ENCODE measurements at places on chromosomes 6 and 20.

- DNase-seq: no peak
These were observed 642.1 kb downstream of the EPHA7 start for GRCh38 chr6:92777146-92777740.

DNA sequence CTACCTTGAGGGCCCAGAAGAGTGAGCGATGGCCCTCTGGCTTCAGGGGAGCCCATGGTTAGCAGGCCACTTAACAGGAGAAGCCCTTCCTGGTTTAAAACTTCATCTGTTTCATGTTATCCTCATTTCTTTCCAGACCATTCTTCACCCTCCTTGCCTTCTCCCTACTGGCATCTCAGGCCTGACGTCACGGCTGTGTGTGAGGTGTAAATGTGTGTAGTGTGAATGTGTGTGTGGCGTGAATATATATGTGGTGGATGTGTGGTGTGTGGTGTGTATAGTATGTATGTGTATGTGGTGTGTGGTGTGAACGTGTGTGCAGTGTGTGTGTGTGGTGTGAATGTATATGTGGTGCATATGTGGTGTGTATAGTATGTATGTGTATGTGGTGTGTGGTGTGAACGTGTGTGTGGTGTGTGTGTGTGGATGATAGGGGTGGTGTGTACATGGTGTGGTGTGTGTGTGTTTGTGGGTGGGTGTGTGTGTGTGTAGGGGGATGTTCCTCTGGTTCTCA, 88.5 kb downstream of the SOD2 start:
- no peak for DNase-seq

DNA sequence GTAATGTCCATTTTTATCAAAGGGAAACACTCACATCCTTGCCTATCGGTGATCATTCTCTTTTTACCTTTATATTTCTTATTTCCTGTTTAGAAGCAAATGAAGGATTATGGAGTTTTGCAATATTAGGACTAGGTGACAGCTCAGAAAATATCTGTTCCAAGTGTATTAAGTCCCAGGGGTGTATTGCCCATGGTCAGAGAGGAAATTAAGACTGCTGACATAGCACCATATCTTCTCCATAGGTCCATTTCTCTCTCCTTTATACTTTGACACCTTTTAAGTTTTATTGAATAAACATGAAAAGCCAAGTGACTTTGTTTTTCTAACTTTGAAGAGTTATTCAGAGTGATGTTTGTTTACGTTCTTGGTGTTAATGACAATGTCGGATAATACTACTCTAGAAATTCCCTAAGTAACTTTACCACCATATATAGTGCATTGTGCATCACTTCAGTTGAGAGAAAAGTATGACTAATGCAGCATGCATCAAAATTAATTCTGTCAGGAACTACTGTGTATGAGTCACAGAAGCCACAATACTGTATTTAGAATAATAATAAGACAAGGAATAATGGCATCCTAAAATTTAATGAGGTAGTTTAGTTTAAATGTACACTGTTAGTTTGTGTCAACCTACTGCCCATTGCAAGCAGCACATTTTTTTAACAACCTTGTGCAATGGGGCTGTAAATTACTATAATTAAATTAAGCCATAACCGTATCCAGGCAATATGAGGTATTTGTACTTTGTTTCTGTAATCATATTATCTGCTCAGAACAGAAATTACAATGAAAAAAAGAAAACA, 474.4 kb upstream of the RNF217 start:
- no peak for DNase-seq

DNA sequence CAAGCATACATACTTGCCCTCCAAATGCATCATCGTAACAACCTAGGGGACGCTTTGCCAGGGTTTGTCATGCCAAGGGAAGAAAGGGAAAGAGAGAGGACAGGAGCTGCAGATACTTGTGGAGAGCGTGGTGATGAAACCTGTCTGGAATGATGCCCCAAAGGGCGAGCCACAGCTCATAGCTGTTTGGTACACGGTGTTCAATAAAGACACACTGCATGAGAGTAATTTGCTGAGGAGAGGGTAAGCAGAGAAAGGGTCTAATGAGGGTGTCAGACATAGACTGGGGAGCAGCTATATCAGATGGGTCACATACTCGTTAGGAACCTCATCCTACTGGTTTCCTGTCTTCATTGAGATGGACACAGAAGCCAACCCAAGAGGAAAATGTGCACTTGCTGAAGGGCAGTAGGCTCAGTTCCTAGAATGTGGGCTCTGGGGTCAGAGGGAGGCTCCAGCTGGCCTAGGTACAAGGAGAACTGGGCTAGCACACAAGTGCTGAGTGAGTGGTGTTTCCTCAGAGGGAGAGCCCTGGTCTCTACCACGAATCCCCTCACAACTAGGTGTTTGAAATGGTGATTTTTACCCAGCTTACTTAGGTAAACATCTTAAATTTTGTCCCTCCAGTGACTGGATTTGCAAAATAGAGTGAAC, 5.2 kb upstream of the FOXO3 start:
- no peak for DNase-seq

DNA sequence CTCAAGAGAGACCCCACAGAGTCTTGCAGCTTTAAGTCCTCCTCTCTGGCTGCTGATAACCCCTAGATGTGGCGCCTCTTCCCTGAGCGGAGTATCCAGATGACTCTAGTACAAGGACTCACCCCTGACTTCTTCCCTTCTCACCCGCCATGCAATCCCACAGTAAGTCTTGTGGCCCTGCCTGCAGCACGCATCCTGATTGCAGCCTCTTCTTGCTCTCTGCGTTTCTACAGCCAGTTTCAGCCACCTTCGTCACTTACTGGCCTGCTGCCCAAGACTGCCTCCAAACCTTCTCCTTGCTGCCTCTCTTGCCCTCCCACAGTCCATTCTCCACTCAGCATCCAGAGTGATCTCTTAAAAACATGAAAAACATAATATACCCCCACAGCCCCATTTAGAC, 2.4 kb upstream of the RPP40 start:
- DNase-seq: no peak

GRCh38 chr20:20812136-20812535, 99.7 kb upstream of the RALGAPA2 start:
- DNase-seq: no peak

DNA sequence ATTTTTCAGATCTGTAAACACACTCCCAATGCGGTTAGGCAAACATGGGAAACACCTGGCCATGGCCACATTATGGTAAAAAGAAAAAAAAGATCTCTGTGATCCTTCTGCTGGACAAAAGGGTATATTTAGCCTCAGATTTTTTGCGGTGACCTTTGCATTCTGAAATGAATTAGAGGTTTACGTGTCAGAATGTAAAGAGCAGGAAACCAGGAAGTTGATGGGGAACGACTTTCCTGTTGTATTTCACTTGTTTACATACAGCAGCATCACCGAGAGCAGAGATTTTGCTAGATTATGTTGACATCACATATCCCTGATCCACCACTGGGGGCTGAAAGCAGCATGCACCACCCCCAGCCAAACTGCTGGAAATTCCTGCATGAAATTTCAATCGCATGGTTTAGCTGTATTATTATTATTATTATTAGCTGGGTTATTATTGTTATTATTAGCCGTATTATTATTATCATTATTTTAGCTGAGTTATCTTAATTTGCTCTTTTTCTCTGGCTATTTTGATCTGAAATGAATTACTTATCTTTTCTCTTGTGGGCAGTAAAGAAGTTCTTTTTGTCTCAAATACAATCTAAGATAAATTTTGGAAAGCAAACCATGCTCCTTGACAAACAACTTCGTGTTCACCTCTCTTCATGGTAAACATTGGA, 189.4 kb downstream of the ZFP64 start:
- DNase-seq: no peak

GRCh38 chr6:156916130-156916801, 139.1 kb downstream of the ARID1B start:
- no peak for DNase-seq

DNA sequence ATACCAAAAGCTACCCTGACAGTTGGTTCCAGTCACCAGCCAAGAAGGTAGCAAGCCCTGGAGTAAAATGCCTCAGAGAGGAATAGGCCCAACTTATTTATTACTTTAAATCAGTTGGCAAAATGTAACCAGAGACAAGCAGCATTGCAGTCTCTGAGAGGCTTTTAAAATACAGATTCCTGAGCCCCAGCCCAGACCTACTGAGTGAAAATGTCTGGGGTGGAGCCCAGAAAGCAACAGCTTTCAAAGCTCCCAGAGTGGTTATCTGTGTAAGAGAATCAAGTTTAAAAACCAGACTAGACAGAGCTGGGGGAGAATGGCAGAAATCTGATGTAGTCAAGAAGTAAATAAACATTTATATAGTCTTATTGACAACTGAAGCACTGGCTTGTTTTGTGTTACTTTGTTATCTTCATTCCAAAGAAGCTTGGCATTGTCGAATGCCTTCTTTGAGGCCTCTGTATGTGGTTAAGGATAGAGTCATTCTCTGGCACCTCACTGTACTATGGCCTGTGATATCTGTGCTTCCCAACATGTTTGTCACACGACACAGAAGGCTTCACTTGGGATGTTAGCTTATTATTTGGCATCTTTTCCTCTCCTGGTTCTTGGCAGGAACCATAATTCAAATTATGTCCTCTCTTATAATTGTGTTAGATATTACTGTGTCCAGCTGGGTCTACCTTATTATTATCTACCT, 313.5 kb downstream of the SLC35F1 start:
- DNase-seq: no peak

- no peak for DNase-seq
These were observed 14.6 kb downstream of the GINS1 start for GRCh38 chr20:25422032-25422431.

DNA sequence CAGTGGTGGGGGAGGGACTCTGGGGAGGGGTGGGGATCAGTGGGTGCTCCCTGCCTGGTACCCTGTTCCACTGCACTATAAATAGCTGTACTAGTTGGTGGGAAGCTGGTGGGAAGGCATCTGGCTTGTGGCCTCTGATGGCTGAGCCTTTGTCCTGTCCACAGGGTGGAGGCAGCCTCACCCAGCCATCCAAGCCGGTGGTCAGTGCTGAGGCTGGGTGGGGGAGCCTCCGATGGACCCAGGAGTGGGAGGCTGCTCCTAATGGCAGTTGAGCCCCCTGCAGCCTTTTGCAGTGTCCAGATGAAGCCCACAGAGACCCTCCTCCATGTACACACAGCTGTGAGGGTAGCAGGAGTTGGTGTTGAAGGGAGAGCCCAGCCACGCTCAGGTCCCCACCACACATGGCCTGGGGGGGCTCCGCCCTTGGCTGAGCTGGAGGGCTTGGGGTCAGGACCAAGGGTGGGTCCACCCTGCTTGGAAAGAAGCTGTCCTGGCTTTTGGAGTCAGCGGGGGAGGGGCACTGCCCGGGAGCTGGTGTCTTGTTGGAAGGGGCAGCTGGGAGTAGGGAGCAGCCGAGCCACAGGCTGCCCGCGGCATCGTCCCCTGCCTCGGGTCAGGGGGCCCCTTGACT, 2.5 kb downstream of the PPDPF start:
- no peak for DNase-seq

DNA sequence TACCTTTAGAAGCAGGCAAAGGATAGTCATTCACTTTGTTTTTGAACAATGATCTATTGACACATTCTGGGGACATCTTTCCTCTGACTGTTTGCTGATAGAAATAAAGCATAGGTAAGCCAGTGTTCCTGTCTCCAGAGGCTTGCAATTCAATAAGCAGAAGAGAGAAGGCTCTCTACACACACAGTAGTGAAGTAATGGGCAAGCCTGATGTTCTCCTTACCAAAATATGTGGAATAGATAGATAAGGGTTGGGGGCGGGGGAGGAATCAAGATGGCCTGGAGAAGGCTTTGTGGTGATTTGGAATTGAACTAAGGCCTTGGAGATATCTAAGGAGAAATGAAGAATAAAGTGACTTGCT, 27.3 kb downstream of the PAQR8 start:
- no peak for DNase-seq

GRCh38 chr6:33952016-33952415, 148.2 kb upstream of the MLN start:
- DNase-seq: no peak

DNA sequence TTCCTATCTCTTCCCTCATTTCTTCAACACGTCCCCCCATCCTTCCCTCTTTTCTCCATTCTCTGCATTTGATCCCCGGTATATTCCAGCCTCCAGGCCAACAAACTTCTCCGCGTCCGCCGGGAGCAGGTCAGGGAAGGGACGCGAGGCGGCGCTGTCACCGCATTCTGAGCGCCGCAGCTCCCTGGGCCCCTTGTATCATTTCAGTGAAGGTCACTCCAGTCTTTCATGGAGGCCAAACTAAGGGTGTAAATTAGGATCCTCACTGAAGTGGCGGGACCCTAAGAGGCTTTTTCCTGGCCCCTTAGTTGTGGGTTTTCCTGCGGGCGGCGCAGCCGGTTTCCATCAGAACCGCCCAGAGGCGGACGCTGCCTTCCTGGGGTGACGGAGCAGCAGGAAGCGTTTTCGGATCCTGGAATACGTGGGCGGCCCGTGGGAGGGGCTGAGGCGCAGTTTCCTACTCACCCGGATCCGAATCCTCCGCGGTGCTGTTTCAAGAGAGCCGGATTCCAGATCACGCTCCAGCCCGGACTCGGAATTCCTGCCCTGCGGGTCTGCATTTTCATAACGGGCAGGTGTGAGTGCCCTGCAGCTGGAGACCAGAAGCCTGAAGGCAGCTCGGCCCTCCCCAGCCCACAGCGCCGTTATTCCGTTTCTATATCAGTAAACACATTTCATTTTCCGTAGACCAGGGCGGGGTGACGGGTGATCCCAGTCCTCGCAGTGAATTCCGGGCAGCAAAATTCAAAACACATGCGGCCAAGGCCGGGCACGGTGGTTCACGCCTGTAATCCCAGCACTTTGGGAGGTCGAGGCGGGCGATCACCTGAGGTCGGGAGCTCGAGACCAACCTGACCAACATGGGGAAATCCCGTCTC, 3.6 kb upstream of the MICA start:
- DNase-seq: peak; percentile 37

GRCh38 chr20:48722737-48723191, 105.0 kb downstream of the PREX1 start:
- DNase-seq: no peak
